ENCODE measurements at places on chromosomes 2 and 18. TPM values are rescaled to one million over a fixed set of nuclear protein-coding genes. Genes with fewer than 3 reads are reported as not detected.

The CD8B2 gene
- 0.10 TPM for total RNA-seq

The LOXHD1 gene
- total RNA-seq, result 2.8 TPM

The SLC16A14 gene
- 8.2 TPM for total RNA-seq

The DCDC2C gene
- total RNA-seq, result 0.20 TPM

The CYS1 gene
- total RNA-seq, result 1.3 TPM

The REG3G gene
- not detected for total RNA-seq

DNA sequence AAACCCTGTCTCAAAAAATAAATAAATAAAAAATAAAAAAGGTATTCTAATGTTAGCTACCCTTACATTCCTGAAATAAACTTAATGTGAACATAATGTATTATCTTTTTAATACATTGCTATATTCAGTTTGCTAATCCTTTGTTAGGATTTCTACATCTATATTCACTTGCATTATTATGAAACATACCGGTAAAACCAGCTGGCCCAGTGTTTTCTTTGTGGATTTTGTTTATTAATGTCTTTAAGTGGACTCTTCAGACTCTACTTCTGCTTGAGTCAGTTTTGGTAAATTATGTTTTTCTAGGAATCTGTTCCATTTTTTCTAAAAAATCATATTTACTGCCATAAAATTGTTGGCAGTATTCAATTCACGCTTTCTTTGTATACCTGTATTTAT lies 34.5 kb downstream of the PTPN2 start:
- DNase-seq, result no peak

DNA sequence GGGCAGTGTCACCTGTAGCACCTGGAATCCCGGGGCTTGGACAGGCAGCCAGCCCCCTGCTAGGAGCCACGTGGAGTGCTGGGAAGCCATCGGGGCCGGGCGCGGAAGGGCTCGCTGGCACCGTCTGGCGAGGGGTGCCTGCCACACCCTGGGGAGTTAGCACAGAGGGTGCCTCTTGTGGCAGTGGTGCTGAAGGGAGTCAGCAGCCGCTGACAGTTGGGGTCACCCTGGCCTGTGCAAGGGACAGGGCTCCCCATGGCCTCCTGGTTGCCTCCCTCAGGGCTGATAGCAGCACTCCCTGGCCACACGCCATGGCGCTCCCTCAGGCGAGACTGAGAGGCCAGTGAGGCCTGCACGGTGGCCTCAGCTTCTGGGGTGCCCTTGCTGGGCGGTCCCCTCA lies 13.9 kb upstream of the D2HGDH start:
- no peak for DNase-seq

- DNase-seq, result no peak
These were observed 34.2 kb downstream of the CHST10 start for GRCh38 chr2:100383306-100383705.

DNA sequence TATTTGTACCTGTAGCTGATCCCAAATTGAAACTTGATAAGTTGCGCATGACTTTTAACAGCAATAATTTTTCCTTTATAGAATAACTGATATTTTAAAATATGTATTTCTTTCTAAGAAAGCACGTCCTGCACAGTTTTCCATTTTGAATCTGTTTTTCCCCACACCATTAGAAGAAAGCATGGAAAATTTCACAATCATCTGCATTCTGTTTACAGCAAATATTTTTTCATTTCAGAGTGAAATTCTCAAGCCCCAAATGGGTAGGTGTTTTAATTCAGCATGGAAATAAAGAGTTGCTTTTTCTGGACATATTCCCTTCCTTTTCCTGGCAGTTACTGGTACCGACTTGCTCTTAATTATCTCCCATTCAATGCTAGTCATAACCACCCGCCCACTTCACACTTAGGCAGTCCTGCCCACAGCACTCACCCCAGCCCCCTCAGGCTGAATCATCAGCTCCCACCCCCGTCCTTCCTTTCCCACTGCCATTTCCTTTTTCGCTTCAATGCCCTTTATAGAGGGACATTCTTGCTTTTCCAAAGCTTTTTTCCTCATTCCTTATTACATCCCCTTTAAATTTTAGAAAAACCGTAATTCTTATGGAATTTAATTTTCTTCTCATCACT lies 89.2 kb upstream of the GLS start:
- DNase-seq, result peak; percentile 7

DNA sequence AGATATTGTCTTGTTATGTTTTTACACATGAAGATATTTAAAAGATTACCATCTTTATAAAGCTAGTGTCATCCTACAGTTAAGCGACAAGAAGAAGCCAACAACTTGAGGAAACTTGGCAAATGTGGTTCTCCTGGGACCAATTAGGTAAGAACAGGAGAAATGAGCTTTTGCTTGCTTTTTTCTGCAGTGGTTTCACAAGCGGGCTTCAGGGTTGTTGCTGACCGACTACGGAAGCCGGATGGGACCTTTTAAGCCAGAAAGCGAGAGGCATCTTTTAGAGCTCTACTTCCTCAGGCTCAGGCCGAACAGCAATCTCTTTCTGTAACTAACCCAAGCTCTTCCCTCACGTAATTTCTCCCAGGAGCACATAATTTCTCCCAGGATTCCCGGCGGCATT lies 256.5 kb downstream of the CNTNAP5 start:
- DNase-seq, result no peak

DNA sequence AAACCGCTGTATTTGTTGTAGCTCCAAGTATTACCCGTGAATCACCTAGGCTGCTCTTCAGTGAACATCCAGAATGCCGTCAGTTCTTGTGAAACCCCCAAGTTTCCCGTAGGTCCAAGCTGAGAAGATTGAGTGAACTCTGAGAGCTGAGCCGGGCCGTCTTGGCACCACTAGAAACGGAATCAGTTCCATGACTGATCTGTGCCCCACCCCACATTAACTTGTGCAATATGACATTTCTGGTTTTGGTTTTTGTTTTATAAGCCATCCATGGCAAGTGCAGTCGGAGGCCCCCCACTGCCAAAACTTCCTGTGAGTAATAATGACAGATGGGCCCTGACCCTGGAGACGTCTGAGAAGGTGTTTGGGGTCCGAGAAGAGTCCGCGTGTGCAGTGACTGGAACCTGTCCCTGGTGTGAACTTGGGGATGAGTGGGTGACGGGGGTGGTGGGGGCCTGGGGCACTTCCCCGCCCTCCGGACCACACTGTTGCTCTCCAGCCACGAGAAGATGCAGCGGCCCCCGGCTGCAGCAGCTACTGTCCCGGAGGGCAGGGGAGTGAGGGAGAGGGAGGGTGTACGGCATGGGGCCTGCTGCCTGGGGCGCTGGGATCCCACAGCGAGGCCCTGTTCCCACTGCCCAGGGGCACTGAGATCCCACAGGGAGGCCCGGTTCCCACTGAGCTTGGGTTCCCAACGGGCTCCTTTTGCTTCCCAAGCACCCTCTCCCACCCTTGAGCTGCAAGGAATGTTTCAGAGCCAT lies 26.5 kb downstream of the NFATC1 start:
- peak; percentile 31 for DNase-seq

GRCh38 chr2:235497096-235497495 lies 3.3 kb downstream of the AGAP1 start:
- no peak for DNase-seq

DNA sequence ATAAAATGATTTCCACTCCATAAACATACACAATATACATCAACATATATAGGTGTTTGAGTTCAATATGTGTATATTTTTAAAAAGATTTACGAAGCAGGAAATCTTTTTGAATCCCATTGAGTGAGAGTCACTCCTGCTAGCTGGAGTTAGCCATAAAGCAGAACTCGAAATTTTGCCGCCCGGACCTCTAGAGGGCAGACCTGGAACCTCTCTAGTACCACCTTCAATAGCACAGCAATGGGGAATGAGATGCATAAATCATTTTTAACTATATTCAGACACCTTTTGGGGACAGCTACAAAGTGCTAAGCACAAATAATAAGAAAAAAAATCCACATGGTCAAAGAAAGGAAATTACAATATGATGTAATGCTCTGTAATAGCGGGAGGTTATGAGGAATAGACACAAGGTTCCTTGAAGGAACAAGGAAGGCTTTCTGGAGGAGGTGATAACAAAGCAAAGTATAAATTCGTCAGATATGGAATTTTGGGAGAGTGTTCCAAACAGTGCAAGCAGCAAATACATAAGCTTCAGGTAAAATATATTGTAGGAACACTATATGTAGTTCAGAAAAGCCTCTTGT lies 533.4 kb downstream of the ERBB4 start:
- no peak for DNase-seq

- no peak for DNase-seq
These were observed 37.1 kb downstream of the ACSL3 start for GRCh38 chr2:222897898-222898297.

GRCh38 chr2:172323861-172324597 lies 103.4 kb upstream of the ITGA6 start:
- no peak for DNase-seq

DNA sequence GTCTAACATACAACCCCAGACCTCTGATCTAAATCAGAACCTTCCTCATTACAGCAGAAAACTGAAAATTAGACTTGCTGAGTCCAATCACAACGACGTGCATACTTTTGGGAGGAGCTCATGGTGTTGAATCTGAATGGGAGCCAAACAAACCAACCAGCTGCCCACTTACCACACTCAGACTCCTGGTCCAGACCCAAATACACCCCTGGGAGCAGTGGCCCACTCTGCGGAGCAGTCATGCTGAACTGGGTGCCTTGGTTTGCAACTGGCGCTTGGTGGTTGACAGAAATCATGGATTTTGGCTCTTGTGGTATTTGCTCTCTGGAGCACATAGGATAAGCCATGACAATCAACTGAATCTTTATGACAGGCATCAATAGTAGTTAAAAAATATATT lies 253.6 kb upstream of the TNP1 start:
- no peak for DNase-seq

- no peak for DNase-seq
These were observed 111.3 kb downstream of the ESCO1 start for GRCh38 chr18:21489119-21489750.

DNA sequence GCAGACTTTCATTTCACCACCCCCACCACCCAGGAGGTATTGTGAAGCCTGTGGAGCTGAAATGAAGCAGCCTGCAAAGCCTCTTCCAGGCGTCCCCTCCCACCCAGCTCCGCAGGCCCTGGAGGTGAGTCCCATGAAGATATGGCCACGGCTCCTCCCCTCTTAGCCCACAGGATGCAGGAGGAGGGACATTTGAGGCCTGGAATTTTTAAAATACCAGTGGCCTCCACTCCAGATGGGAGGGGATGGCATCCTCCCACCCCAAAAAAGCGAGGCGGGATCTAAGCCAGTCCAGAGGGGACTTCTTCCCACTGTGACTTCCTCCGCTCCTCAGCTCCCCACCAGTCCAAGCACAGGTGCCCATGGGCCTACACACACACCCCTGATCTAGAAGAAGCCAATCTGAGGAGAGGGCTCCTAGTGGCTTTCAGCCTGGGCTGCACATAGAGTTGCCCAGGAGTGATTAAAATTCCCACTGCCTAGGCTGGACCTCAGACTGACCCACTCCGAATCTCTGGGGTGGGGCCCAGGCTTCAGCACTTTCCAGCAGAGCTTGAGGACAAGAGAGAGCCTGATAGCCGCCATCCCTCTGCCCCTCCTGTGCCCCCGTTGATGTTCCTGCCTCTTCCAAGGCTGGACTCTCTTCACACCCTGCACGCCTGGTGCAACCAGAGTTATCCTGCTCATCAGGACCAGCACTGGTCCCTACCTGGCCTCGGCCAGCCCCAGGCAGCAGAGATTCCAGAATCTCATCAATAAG lies 206.9 kb downstream of the TNS1 start:
- DNase-seq, result no peak

All from skin of body (tissue), 3 donors.